H9 (cell line): ENCODE measurements at places on chromosomes 1 and 21. TPM values are rescaled to one million over a fixed set of nuclear protein-coding genes. Genes with fewer than 3 reads are reported as not detected.

- no peak for DNase-seq
These were observed 60.7 kb upstream of the GOLT1A start for GRCh38 chr1:204274446-204274845.

DNA sequence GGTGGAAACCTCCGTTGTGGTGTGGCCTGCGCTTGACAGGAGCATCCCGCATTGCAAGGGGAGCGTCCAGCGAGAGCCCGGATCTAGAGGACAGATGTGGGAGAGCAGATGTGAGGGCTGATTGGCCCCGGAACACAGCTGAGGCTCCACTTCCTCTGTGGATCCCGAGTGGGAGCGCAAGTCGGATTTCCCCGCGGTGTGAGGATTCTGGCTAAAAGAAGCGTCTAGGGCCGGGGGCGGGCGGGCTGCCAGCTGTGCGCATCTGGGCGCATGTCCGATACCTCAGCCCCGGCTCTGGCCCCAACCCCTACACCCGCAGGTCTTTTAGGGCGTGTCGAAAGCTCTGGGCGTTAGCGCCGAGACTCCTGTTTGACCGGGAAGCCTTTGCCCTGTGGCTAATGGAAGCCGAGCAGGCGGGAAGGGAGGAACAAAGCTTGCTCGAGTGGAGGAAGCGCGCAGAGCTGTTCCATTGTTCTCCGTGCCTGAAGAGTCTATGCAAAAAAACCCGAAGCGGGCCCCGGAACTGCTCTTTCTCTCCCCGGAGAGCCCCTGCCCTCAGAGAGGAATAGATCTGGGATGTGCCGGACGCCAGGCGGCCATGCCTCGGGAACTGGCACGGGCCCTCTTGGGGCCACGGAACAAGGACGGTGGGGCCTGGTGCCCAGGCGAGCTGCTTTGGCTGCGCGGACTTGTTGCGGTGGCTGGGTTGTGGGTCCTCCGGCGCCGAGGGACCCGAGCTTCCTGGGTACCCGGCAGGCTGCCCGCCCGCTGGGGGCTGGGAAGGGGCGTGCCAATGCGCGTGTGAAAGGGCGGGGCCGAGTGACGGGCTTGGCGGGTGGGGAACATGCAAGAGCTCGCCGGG lies 111.1 kb downstream of the NAV1 start:
- DNase-seq, result peak; percentile 88

- no peak for DNase-seq
These were observed 116.0 kb upstream of the KCNJ6 start for GRCh38 chr21:38032082-38032801.

- no peak for DNase-seq
These were observed 28.6 kb upstream of the HUNK start for GRCh38 chr21:31844206-31844605.

GRCh38 chr1:156114919-156115513 lies 505 bp downstream of the LMNA start:
- DNase-seq, result peak; percentile 52

DNA sequence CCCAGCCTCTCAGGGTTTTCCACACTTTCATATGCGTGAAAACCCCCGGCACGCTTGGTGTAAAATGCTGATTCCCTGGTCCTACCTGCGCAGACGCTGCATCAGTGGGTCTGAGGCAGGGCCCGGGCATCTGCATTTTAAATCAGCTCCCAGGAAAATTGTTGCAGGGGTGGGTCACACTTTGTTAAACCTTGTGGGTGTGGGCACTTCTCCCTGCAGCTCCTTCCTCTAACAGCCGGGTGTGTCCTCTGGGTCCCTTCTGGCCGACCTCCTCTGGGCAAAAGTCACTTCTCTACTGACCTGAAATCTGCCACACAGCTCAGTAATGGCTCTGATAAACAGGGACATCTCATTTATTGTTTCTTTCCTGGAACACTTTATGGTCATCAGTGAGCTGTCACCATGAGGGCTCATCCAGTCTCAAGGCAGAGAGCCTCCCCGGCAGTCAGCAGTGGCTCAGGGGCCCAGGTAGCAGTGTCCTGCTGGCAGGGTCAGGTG lies 52.8 kb upstream of the TMPRSS2 start:
- no peak for DNase-seq

- DNase-seq, result no peak
These were observed 61.7 kb downstream of the TSEN15 start for GRCh38 chr1:184113251-184113650.

DNA sequence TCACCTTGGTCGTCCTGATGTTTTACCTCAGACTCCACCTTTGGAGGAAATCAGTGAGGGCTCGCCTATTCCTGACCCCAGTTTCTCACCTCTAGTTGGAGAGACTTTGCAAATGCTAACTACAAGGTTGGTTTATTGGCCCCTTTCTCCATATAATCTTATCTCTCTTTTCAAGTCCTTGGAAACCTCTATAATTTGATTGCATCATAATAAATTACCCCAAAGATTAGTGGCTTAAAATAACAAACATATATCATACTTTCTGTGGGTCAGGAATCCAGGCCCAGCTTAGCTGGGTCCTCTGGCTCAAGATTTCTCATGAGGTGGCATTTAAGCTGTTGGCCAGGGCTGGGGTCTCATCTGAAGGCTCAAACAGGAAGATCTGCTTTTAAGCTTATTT lies 12.1 kb upstream of the PSMD4 start:
- DNase-seq, result no peak

DNA sequence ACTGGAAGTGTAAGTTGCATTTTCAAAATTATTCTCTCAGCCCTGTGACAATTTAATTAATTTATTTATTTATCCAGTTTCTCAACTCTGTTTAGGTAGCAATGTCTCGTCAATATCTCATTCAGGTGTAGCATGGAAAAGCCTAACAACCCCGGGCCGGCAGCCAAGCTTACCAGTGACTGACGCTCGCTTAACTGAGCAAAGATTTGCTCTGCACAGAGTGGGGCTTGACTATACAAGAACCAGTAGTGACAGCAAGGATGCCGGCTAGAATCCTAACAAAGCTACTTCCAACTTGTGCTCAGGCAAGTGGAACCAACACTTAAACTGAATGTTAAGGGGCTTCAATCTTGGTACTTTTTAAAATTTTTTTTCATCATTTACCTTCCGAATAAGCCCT lies 80.9 kb upstream of the ESRRG start:
- no peak for DNase-seq

GRCh38 chr1:2097386-2098300 lies 47.4 kb downstream of the PRKCZ start:
- no peak for DNase-seq

GRCh38 chr1:232538943-232539302 lies 91.0 kb downstream of the SIPA1L2 start:
- DNase-seq, result no peak

DNA sequence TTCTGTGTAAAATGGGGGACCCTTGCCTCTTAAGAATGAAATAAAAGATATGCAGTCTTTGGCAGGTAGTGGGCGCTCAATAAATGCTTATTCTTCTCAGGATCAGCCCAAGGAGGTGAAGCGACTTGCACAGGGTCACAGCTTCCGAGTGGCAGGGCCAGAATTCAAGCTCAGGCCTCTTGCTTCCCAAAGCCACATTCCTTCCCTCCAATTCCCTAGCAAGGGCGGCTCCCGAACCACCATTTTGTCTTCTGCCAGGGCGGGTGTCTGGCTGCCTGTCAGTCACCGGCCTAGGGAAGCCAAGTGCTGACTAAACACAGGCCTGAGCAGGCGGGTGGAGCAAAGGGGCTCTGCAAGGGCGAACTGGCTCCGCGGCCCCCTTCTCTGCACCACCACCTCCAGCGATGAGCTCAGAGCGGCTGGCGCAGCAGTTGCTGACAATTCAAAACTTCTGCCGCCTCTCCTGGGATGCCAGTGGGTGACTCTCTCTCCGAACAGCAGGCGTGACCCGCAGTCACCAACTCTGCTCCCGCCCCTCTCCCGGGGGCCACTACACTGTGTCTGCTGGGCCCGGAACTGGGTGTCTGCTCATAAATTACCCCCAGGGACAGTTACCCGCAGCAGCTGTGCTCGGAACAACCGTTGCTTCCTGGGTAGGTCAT lies 10.8 kb downstream of the GPR3 start:
- peak; percentile 81 for DNase-seq

DNA sequence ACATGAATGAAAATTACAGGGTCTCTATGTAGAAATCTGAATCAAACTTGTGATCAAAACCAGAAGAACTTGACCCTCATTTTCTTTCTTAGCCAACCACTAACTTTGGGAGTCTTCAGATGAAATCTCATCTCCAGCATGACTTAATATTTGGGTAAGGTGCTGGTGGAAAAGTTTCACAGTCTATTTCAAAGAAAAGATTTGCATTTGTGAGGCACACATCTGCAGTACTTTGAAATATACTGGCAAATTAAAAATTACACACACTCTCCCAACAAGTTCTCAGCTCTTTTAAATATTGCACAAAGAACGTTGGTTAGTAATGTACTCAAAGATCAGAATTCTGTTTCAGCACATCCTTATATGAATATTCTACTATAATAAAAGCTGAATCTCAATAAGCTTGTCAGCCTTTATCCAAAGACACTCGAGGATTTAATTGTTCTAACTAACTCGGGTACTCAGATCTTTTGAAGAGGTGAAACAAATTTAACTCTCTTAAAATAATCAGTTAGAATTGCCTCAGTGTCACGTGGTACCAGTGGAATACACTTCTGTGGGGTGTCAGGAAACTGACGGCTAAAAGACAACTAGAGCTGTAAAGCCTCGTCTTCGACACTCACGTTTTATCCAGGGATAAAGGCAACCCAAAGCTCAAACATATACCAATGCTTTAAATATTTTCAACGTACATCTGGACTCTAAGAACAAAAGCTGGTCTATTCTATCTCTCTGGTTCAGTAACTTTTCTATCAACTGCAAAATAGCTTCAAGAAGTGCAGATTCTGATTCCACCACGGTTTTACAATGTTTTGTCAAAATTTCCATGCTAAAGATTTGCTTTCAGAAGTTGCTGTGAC lies 19.0 kb downstream of the SAMSN1 start:
- no peak for DNase-seq

- no peak for DNase-seq
These were observed 15.5 kb downstream of the LYPLAL1 start for GRCh38 chr1:219189021-219189824.

DNA sequence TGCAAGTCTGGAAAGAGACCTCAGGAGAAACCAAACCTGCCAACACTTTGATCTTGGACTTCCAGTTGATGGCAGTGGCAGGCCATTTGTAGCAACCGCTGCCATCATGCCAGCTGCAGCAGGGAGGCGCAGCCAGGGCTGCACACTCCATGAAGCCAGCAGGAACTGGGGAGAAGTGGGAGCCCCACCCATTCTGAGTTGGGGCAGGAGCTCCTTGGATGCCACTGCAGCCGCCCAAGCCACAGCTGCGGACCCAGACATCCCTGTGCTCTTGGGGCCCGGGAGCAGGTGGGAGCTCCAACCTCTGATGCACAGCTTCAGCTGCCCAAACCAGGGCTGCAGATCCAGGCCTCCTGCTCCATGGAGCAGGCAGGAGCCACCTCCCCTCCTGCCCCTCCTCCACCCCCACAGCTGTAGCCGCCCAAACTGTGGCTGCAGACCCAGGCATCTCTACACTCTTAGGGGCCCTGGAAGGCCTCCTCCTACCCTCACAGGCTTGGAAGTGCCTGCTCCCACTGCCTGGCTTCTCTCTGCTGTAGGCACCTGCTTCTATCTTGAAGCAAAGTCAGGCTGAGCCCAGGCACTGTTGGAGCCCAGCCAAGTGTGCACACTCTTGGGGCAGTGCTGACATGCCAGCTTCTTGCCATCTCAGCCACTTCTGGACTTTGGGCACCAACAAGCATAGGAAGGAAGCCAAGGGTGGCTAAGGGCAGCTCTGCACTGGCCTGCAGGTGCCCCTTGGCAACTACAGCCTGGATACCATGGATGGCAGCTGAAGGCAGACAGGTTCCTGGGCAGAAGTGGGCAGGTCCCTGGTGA lies 20.0 kb upstream of the DISP1 start:
- DNase-seq, result peak; percentile 31

GRCh38 chr1:52125736-52126359 lies 16.0 kb upstream of the ZFYVE9 start:
- DNase-seq, result no peak

The CCDC30 gene
- 1.4 and 1.8 TPM in 2 replicates for total RNA-seq

The LRRC53 gene
- not detected in 2 replicates for total RNA-seq

The SPRR5 gene
- not detected in 2 replicates for total RNA-seq

The BCL2L15 gene
- total RNA-seq, result 0.22 and 0.53 TPM in 2 replicates

The MRPS15 gene
- total RNA-seq, result 105 and 111 TPM in 2 replicates

The LCE2C gene
- not detected in 2 replicates for total RNA-seq

The GCSAML gene
- total RNA-seq, result not detected in 2 replicates

The ORC1 gene
- 44.3 and 46.4 TPM in 2 replicates for total RNA-seq

The LELP1 gene
- not detected in 2 replicates for total RNA-seq

The ZFP69 gene
- 6.8 and 7.6 TPM in 2 replicates for total RNA-seq

The CRP gene
- not detected in 2 replicates for total RNA-seq
